Thoracic aorta (tissue), 2 donors: ENCODE measurements at places on chromosomes 1 and 21.

DNA sequence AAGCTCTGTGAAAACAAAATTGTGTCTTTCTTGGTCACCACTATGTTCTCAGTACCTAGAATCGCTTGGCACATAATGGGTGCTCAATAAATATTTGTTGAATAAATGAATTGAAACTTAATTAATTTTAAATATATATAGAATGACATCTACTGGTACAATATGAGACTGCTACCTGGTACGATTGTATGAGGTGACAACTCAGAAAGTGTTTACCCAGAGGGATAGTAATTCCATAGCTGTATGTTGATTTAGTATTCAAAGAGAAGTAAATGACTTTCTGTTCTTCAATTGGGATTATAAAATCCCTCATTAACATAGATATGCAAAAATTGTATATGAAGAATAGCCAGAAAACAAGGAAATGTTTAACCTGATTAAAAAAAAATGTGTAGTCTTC is 128.7 kb downstream of the RPS6KC1 start:
- DNase-seq = no peak

DNA sequence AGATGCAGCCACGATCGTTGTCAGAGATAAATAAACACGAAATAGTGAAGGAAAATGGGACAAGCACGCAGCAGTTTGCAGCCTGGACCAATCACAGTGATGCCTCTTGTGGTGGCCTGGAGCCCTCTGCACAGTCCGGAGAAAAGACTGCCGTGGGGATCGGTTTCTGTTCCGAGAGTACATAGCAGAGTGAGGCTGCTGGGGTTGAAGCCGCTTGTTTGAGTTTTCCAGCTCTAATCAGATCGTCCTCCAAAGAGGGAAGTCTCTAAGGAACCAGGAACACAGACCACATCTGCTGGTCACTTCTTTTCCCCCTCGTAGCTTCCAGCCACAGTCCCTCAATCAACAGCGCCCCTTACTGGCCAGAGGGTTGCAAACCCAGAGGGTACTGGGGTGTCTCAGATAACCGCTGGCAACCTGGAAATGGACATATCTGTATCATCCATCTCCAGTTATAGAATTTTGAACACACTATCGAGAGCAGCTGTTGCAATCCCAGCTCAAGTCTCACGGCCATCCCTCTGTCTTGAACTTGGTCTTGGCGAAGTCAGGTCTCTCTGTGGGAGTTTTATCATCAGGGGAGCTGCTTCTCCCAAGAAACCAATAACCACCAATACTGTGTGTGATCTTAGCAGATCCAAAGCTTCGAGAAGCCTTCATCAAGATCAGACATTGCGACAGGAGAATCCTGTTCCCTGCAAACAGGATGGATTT is 57.4 kb downstream of the OLIG1 start:
- no peak for DNase-seq

DNA sequence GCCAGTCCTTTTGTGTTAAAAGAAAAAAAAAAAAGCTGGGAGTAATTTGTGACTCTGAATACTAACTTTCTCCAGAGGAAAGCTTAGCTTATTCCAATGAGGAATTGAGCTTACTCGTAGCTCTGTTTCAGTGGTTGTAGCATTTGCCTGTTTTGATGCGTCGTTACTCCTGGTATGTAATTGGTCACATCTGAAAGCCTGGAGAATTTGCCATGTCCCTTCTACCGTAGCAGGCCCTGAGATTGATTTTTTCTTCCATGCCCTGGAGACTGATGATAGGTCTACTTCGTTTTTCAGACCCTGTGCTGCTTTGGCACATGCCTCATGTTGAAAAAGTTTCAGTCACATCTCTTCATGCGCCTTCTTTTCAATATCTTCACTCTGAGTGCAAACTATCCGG is 1103.0 kb downstream of the PLA2G4A start:
- no peak for DNase-seq

GRCh38 chr21:28229814-28230213 is 762.9 kb downstream of the LTN1 start:
- no peak for DNase-seq

GRCh38 chr1:26583646-26584485 is 54.3 kb downstream of the RPS6KA1 start:
- DNase-seq = no peak

- no peak for DNase-seq
Measured at GRCh38 chr1:79497193-79497773, 490.8 kb upstream of the ADGRL4 start.

- DNase-seq = no peak
Measured at GRCh38 chr1:60037669-60038068, 35.9 kb downstream of the C1orf87 start.

DNA sequence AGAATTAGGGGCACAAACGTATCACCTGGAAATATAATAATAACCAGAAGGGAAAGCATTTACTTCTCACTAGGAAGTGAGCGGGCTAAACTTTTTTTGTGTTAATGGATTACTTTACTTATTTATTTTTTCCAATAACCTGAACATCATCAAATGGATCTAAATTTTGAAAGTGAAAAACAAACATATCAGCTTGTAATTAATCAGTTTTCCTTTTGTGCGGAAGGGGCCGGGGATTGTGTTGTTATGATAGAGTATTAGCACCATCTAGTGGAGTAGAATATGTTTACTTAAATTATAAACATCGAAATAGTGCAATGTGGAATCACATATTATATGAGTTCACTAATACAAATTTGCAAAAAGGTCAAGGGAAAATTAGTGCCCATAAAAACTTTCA is 9.0 kb downstream of the CFH start:
- DNase-seq = no peak

- DNase-seq = no peak
Measured at GRCh38 chr1:173355281-173356031, 121.7 kb upstream of the PRDX6 start.

DNA sequence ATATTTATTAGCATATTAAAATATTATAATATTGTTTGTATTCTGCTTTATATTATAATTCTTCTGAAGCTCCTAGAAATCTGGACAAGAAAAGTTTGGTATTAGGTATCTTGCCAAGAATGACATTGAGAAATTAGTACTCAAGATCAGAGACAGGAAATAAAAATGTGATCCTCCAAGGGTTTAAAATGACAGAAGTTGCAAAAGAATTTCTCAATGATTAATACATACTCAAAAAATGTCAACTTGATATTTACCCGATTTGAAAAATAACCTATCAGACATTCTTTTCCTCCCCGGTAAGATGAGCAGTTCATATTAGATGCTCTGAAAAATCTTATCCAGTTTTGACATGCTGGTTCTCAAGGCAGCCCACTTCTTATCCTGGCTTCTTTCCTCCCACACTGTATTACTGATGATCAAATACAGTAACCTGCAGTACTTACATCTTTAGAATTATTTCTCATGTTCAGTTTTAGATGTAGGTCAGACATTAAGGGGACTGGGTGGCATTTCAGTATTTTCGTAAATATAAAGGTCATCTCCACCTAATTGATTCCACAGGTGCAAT is 55.3 kb downstream of the CACHD1 start:
- no peak for DNase-seq

DNA sequence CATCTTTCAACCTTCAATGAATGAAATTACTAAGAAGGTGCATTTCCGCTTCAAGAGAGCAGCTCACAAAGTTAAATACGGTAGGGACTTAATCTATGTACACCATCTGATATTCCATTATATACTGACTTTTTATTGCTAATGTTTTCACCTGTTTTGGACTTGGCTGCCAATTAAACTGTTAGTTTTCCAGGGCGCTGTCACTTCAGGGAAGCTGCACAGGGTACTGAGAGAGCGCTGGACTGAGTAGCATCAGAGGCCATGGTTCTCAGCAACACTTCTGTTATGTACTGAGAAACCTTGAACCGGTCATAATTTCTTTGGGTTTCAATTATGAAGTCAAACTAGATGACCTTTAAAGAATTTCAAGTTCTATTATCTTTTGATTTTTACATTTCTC is 8.2 kb downstream of the SSX2IP start:
- DNase-seq = no peak

DNA sequence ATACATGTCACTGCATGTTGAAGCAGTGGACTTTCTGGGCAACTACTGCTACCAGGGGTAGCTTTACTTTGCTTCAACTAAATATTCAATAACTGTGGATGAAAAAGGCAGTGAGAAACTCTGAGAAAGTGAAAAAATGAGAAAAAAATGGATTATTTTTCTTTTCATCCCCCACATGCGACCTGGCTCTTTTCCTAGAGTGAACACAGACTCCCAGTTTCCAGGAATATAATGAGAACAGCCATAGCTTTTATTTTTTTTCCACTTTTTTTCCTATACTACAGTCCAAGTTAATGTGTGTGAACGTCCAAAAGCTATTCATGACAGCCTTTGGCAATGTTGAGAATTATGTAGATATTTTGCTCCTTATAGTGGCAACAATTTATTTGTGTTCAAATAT is 230.4 kb downstream of the DNM3 start:
- DNase-seq = no peak

GRCh38 chr1:248918131-248918530 is 12.1 kb downstream of the PGBD2 start:
- no peak for DNase-seq

DNA sequence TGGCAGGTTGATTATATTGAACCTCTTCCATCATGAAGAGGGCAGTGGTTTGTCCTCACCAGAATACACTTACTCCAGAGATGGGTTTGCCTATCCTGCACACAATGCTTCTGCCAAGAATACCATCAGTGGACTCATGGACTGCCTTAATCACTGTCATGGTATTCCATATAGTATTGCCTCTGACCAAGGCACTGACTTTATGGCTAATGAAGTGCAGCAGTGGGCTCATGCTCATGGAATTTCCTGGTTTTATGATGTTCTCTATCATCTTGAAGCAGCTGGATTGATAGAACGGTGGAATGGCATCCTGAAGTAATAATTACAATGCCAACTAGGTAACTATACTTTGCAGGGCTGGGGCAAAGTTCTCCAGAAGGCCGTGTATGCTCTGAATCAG is 16.6 kb upstream of the GBP6 start:
- no peak for DNase-seq

- DNase-seq = no peak
Measured at GRCh38 chr1:84300501-84300900, 1.0 kb upstream of the SAMD13 start.

DNA sequence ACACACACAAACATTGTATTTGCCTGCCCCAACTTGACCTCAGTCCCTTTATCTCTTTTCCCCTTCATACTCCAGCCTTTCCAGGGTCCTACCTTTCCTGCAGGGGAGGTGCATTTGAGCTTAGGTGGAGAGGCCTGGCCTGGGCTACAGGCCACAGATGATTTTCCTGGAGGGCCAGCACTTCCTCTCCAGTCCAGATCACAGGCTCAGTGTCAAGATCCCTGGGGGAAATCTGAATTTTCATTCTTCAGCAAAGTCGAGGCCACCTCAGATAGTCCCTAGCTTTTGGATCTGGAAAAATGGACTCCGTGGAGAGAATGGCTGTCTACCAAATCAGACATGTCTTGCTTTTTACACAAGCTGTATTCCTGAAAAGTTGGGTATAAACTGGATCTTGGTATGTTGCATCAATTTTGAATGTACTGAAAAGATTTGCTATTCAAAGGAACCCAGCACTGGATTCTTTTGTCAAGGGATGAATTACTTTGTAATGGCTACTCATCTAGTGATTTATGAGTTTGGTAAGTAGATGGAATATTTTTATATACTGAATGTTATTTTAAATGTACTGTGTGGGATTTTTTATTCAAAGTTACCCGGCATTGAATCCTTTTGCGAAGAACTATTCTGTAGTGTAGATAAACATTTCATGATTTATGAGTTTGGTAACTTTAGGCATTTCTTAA is 78.7 kb downstream of the DDR2 start:
- DNase-seq = no peak

DNA sequence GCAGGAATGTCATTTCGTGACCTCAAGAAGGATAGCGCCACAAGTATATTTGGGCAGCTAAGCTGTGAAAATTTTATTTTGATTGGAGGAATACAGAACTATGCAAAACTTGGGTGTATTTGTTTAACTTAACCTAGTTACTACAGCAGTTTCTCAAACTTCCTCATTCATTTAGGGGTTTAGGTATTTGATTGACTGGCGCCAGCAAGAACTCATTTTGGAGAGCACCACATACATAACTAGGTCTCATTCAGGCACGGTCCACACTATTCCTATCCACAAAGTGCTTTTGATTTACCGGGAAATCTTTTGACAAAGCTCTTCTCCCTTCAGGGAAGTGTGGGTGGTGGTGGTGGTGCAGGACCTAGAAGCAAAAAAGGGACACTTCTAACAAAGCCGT is 155.1 kb upstream of the NRIP1 start:
- no peak for DNase-seq

- DNase-seq = no peak
Measured at GRCh38 chr1:229537894-229538293, 20.6 kb downstream of the ABCB10 start.

DNA sequence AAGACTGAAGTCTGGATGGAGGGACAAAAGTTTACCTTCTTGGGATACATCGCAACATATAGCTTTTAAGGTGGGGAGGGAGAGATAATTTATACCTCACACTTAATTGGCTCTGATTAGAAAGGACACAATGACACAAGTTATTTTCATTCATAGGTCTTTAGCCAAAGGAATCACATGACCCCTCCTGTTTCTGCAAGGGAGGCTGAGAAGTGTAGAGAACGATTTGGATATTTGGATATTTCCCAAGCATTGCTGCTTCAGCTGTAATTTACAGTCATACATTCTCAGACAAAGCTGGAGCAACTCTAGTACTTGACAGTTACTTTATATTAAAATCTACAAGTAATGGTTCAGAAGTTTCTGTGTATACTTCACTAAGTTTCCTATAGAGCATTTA is 24.2 kb downstream of the DAP3 start:
- no peak for DNase-seq

- no peak for DNase-seq
Measured at GRCh38 chr1:159877695-159878444, 15.4 kb upstream of the VSIG8 start.

- DNase-seq = no peak
Measured at GRCh38 chr1:22045604-22046228, 6.8 kb upstream of the CDC42 start.
